Fibroblast of villous mesenchyme (primary cell): ENCODE measurements at places on chromosomes 3 and 15.

GRCh38 chr3:13133471-13133981 lies 60.3 kb upstream of the IQSEC1 start:
- DNase-seq: no peak

- DNase-seq: no peak
Measured at GRCh38 chr15:39669661-39670060, 88.8 kb downstream of the THBS1 start.

- DNase-seq: peak; percentile 14
Measured at GRCh38 chr3:138348754-138349739, 668 bp downstream of the MRAS start.

- DNase-seq: peak; percentile 70
Measured at GRCh38 chr3:171001957-171002694, 24.4 kb downstream of the SLC2A2 start.

- no peak for DNase-seq
Measured at GRCh38 chr3:95048564-95048963, 985.7 kb downstream of the NSUN3 start.

DNA sequence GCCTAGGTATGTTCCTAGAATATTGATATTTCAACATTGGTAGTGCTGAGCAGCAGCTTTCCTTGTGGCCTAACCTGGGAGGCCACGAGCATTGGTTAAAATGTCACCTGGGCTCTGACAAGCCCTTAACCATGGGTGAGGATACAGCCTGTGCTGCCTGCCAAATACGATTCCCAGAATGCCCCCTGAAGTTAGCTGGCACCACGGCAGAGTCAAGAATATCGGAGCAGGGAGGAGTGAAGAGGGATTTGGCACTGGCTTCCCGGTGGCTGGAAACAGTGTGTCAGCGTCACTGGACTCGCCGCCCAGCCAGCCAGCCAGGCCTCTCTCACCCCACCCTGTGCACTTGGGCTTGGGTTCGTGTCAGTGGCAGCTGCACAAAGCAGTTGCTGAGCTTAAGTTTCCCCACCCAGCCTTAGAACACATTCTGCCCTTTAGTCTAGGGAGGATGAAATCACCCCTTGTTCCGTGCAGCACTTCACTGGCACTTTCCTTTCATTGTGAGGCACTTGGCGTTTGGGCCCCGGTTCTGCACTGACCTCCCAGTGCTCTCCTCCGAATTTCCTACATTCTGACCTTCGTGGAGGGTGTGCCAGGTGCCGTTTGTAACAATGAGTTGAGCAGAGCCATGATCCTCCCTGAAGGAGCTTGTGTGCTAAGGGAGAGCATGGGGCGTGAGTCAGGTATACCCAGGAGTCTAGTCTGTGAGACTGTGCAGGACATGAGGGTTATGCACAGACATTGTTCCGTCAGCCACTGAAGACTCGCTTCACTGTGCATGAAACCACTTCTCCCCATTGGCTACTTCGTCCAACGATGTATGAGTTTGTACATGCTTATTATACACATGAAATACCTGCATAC lies 152.8 kb upstream of the BHLHE40 start:
- DNase-seq: peak; percentile 17

DNA sequence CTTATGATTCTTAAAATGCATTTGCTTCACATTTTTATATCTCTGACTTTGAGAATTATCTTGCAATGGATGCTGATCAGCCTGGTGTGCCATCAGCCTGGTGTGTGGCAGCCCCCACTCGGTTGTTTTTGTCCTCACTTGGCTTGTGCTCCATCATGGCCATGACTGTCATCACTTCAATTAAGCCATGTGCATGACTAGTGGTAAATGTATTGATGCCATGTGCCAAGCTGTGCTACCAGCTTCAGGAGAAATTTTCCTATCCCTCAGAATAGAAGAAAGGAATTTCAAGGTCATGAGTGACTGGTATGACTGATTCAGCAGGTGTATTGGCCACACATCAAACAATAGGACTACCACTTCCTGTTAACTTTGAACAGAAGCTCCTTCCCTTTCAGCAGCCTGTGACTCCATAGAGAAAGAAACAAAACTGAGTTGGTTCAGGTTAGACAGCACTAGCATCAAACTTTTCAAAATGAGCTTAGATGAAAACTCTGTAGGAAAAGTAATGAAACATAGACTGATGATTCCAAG lies 251.7 kb downstream of the GRM7 start:
- DNase-seq: no peak

- DNase-seq: no peak
Measured at GRCh38 chr3:49992326-49992725, 52.4 kb downstream of the RBM6 start.
